ENCODE measurements at places on chromosomes 7 and 10.

GRCh38 chr10:16586358-16587138 lies 64.9 kb upstream of the C1QL3 start:
- DNase-seq: no peak

- DNase-seq: no peak
Measured at GRCh38 chr10:24041034-24041433, 167.9 kb upstream of the KIAA1217 start.

GRCh38 chr10:44913350-44914081 lies 2.4 kb downstream of the TMEM72 start:
- no peak for DNase-seq

DNA sequence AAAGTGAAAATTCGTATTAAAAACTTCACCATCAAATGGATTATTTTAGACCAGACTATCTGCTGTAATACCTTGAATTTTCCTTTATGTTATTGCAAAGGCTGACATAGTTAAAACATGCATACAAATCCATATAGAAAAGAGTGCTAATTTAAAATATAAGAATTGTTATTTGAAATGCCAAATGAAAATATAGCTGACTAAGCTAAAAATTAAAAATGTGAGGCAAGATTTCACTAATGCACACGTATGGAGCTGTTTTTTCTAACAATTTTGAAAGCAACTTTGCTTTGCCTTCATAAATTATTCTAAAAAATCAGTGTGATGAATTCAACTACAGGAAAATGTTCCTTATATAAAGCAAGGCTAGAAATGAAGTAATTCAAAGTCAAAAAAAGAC lies 62.5 kb downstream of the MPP7 start:
- DNase-seq: no peak

DNA sequence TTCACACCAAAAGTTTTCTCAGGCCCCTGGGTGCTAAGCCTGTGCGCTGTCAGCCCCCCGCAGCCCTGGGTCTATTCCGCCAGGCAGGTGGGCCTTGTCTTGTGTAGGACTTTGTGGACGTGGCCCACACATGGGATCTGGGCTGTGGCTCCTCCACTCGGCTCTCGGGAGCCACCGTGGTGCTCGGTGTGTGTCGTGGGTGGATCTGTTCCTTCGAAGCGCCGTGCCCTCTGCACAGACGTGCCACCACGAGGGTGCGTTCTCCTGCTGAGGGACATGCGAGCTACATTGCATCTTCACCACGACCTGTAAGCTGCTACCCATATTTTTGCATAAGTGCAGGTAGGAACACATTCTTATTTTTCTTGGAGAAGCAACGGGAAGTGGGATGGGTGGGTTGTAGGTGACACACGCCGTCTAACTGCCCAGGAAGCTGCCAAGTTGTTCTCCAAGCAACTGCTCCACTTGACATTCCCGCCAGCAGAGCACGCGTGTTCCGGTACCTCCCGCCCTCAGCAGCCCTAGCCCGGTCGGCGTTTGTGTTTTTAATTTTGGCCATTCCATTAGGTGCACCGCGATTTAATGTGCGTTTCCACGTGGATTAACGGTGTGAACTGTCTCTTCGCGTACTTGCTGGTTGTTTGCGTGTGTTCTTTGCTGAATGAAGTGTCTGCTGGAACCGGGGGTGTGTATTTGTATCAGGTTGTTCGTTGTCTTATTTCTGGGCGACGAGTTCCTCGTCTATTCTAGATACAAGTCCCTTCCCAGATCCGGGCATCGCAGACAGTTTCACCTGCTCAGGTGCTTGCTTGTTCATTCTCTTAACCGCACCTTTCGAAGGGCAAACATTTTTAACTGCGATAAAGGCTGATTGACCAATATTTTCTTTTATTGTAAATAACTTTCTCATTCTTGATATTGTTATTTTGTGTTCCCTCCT lies 47.4 kb upstream of the CFAP46 start:
- DNase-seq: no peak

DNA sequence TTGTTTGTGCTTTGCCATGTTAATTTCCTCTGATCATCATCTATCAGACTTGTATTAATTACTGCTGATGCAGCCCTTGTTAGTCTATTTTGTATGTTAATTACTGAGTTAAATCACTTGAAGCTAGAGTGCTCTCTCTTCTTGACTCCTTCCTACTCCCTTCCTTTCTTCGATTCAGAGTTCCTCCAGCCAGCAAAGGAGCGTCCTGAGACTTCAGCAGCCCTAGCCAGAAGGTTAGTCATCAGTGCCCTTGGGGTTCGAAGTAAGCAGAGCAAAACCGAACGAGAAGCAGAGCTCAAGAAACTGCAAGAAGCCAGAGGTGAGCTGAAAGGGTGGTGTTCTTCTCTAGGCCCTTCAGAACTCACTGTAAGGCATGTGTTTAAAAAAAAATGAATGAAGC lies 32.1 kb downstream of the LOXL4 start:
- no peak for DNase-seq

GRCh38 chr7:82678716-82679115 lies 235.1 kb upstream of the CACNA2D1 start:
- no peak for DNase-seq

DNA sequence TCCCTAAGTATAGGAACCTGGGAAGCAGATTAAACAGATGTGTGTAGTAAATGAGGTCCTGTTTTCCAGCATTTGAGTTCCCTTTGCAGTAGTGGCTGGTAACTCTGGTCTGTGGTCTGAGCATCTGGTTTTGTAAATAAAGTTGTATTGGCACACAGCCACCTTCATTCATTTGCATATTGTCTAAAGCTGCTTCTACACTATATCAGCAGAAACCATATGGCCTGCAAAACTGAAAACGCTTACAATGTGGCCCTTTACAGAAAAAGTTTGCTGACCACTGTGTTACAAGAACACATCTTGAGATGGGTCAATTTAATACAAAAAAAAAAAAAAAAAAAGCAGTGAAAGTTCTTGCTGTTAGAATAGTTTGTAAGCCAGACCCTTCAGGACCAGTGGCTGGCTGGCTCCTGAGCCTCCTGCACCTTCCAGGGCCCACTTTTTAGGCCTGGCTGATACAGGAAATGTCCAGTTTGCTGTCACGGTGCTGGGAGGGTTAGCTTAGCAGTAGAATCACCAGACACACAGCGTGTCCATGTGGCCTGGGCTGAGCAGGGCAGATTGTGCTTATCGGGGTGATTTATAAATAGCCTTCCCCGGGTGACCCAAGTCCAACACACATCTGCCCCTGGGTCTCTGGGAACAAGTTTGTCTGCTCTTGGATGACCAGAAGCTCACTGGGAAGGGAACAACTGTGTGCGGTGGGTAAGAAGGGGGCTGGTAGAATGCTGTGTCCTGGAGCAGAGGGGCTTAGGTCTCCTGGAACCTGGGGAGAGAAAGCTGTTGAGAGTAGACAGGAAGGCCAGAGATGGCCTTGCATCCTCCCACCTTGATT lies 1.4 kb downstream of the C10orf71 start:
- DNase-seq: no peak

DNA sequence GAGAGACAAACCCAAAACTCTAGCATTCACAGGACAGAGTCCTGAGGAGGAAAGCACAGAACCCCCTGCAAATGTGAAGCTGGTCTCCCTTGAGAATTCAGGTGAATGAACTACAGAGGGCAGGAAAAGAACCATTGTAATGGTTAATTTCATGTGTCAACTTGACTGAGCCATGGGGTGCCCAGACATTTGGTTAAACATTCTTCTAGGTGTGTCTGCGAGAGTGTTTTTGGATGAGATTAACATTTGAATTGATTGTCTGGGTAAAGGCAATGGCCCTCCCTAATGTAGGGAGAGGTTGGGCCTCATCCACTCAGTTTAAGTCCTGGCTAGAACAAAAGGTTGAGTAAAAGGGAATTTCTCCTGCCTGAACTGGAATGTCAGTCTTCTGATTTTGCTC lies 15.7 kb upstream of the CDK1 start:
- no peak for DNase-seq

GRCh38 chr7:105613611-105614330 lies 32.5 kb upstream of the EFCAB10 start:
- no peak for DNase-seq

DNA sequence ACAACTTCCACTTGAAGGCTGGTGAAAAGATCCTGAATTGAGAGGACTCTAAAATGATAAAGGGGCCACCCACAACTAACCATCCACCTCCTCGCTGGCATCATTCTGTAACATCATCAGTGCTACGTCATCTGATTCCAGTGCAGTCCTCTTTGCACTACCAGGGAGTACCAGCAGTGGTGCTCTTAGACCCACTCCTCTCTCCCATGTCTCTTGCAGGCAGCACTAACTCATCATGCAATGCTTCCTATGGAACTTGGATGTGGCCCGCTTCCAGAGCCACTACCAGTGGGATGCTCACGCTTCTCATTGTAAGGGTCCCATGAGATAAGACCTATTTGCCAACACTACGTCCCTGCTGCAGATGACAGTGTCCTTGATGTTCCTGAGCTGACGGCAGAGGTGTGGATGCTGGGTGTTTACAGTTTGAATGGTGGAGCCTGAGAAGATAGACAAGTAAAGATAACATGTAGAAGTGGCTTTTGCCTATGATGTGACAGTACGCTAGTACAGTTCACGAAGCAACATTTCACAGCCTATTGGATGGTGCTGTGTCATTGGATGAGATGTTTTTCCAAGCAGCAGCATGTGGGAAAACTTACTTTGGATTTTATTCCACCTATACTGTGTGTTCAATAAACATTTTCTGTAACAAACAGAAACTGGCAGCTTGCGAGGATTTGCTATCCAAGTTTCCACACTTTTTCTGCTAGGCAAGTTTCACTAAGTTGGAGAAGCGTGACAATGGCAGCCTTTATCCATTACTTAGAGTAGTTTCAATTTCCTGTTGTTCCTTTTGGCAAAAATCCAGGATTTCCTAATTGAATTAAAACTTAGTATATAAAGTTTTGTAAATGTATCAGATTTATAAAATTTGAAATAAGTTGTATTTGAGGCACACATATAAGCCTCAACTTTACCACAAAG lies 35.8 kb upstream of the COBL start:
- no peak for DNase-seq

GRCh38 chr7:8220376-8221100 lies 41.4 kb downstream of the ICA1 start:
- no peak for DNase-seq

- DNase-seq: no peak
Measured at GRCh38 chr10:73922864-73923133, 11.9 kb downstream of the PLAU start.

GRCh38 chr7:118352867-118353453 lies 128.5 kb downstream of the ANKRD7 start:
- no peak for DNase-seq

DNA sequence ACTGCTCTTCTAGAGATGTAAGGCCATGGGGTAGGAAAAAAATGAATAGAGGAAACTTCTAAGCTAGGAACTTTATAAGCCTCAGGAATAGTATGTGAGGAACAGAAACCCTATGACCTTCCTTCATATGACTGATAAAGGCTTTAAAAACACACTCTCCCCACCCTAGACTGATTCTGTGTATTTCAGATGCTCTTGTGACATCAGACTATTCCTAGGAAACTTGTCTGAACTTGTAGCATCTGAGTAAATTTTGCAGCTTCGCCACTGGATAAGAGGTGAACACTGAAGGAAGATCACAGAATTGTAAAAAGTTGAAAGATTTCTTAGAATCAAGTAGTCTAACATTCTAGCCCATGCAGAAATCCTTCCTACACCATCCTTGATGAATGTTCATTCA lies 31.0 kb upstream of the CBLL1 start:
- no peak for DNase-seq

DNA sequence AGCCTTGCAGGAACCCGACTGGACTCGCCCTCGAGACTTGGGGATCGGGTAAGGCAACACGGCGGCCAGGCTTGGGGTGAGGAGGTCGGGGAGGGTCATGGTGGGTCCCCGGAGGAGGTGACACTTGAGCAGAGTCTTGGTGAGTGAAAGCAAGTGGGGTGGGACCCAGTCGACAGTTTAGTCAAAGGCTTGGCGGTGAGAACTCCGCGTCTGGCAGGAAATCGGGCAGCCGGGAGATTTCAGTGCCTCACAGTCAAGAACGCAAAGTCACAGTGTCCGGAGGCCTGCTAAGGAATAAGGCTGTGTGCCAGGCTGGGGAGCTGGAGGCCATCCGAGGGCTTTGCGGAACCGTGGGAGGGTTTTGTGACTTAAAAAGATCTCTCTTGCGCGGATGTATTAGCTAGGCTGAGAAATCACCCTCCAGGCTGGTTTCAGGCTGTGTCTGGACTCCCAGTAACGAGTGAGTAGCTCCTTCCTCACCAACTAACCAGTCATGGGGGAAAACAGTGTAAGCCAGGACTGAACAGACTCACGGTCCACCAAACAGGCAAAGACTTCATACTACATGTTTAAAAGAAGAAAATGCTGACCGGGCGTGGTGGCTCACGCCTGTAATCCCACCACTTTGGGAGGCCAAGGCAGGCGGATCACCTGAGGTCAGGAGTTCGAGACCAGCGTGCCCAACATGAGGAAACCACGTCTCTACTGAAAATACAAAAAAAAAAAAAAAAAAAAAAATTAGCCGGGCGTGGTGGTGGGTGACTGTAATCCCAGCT lies 613 bp downstream of the AP5Z1 start:
- DNase-seq: no peak

DNA sequence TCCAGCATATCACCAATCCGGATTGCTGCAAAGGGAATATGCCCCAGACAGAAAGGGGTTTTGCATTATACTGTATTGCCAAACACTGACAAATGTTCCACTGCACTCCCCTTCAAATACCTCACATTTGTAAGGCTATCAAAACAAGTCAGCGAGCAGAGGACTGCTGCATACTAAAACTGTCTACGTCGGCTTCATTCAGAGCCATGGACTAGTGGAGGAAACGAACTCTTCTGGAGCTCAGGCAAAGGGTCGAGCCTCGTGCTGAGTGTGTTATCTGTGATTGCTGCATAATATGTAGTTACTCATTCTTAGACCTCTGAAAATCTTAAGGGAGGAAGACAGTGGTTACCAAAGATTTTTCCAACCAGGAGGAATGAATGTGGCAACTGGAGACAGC lies 200.2 kb downstream of the DYNC1I1 start:
- no peak for DNase-seq

DNA sequence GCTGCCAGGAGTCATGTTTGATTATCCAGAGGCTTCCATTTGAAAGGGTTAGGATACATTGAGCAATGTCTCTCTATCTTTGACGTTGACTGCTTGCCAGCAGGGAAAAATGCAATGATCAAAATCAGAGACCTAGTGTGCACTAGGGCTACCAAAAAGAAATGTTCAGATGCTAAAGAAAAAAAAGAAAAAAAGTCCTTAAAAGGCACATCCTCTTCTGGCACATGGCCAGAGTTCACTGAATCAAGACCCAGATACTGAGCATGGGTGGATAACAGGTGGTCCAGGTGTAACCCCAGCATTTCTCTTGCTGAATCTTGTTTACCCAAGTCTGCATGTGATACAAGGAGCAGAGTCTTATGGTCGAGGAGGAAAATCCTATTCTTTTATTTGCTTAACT lies 899.3 kb downstream of the SORCS3 start:
- DNase-seq: no peak

- no peak for DNase-seq
Measured at GRCh38 chr10:29748109-29748650, 113.4 kb upstream of the SVIL start.

DNA sequence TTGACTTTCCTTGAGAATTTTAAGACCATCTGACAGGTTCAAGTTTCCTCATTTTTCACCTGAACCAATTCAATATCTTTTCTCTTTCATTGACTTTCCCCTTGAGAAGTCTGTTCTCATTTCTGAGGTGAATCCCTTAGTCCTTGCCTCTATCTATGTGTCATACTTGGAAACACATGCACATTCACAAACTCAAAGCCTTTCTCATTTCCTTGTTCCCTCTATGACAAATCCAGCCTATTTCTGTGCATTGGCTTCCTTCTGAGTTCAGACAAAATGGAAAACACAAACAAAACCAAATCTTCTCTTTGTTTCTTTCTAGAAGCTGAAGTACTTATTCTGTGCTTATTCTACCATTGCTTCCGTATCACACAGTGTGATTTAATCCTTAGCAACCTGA lies 13.8 kb downstream of the PTTG1IP2 start:
- DNase-seq: no peak

Measured in anterior cingulate cortex (tissue), 58 donors.